ENCODE measurements at places on chromosomes 13 and 19.

DNA sequence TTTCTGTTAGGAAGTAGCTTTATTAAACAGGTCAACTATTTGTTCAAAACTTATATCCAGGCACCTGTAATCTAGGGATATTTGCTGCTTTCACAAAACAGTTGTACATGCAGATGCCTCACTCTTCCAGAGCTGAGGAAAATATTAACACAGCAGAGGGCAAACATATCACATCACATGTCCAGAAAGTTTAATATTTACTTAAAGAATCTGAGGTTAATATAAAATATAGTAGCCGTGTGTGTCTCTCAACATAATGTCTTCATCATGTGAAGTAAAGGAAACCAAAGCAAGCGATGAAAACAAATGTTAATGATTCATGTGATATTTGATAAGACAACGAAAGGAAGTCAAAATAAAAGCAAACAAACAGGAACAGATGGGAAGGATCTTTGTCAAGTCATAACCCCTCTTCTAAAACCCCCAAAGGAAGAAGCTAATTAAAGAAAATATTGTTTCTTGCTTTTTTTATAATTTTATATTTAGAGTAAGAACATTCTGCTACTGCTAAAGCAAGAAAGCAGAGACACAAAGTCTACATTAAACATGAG lies 418.8 kb downstream of the DACH1 start:
- H3K4me1 ChIP-seq = no peaks in the 10 kb centered on the region
- H3K4me3 ChIP-seq = no peak overlapping the region
- H3K27ac ChIP-seq = no peak overlapping the region
- no peaks in the 10 kb centered on the region for H3K36me3 ChIP-seq

- H3K27me3 ChIP-seq = no peaks in the 10 kb centered on the region
- H3K4me3 ChIP-seq = no peak overlapping the region
- H3K27ac ChIP-seq = no peak overlapping the region
- peaks cover 16% of the 10 kb centered on the region for H3K4me1 ChIP-seq
Observed at GRCh38 chr13:98307463-98308085, 130.5 kb upstream of the RNF113B start.

DNA sequence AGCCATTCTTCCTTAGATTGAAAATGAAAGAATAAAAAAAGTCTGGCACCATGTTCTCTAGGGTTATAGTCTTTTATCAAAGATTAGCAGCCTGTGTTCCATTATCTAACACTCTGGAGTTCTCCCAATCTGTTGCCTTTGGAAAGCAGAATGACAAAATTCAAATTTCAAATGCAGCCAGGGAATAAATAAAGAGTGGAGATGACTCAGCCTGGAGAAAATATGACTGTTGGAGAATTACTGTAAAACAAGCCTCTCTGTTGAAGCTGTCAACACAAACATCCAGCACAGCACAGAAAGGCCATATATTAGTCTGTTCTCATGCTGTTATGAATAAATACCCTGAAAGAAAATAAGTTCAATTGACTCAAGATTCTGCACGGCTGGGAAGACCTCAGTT lies 650.5 kb upstream of the SLC10A2 start:
- no peak overlapping the region for H3K4me3 ChIP-seq
- no peak for ATAC-seq
- H3K36me3 ChIP-seq = no peaks in the 10 kb centered on the region
- H3K4me1 ChIP-seq = no peaks in the 10 kb centered on the region
- H3K27me3 ChIP-seq = no peaks in the 10 kb centered on the region
- H3K27ac ChIP-seq = no peak overlapping the region

- peaks cover 17% of the 10 kb centered on the region for H3K4me1 ChIP-seq
- peaks cover 3% of the 10 kb centered on the region for H3K36me3 ChIP-seq
- peak; percentile 72 for ATAC-seq
- peaks cover 42% of the 10 kb centered on the region for H3K27me3 ChIP-seq
- H3K27ac ChIP-seq = no peak overlapping the region
Observed at GRCh38 chr19:50414864-50415660, 3.7 kb upstream of the SPIB start.

- H3K27ac ChIP-seq = no peak overlapping the region
- H3K36me3 ChIP-seq = no peaks in the 10 kb centered on the region
- ATAC-seq = no peak
- H3K4me1 ChIP-seq = no peaks in the 10 kb centered on the region
Observed at GRCh38 chr13:99653526-99653925, 152.3 kb downstream of the TM9SF2 start.

DNA sequence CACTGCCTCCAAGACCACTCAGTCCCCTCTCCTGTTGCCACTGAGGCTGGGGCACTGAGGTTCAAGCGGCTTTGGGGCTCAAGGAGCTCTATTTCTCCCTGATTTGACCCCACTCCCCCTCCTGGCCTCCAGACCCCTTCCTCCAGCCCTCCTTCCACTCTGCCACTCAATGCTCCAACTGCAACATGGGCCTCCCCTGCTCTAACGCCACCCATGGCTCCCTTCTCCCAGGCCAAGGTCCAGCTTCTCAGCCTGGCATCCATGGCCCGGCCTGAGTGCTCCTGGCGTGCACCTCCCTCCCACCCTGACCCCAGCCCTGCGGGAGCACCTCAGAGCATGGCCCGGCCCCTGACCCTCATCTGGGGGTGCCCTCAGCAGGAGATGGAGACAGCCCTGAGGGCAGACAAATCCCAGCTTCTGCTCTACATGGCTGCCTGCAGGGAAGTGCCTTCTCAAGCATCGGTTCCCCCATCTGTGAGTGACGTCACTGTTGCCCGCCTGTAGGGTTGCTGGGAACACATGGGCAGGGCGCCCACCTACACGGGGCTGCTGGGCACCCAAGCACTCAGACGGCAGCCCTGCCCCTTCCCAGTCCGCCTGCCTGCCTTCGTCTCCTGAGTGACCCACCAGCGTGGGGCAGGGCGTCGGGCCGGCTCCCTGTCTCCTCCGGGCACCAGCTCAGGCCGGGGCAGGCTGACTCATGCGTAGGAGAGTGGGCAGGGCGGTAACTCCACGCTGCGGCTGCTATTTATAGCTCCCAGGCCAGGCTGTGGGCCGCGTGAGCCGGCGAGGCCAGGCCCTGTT lies 1.6 kb upstream of the DIRAS1 start:
- peaks cover 20% of the 10 kb centered on the region for H3K4me1 ChIP-seq
- peaks cover 66% of the 10 kb centered on the region for H3K27me3 ChIP-seq
- peaks cover 3% of the 10 kb centered on the region for H3K36me3 ChIP-seq
- peak overlapping the region; percentile 31 for H3K27ac ChIP-seq
- peak; percentile 90 for ATAC-seq
